ENCODE measurements at places on chromosomes 6 and 20.

DNA sequence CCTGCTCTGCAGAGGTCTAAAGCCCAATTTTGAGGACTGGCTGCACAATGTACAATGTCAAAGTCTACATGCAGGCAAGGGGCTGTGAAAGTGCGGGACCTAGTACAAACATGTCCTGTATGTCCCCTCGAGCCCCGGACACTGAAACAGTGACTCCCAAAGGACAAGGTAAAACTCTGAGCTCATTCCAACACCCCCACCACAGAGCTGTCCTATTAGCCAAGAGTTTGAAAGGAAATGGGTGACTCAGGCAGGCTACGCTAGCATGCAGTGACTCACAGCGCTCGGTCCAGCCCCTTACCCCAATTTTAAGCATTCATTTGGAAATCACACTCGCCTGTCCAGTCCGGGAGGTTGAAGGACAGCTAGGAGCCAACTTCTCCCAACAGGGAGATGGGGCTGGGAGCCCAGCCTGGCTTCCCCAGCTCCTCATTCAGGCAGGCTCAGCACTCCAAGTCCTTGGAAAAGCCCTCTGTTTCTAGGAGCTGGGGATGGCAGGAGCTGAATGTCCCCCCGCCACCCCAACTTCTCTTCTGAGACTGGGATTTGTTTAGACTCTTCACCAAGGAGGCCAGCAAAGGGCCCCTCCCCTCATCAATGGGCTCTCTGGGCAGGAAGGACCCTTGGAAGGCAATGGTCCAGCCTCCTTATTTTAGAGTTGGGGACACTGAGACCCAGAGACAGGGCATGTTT, 3.9 kb downstream of the SDC4 start:
- no peak for DNase-seq

DNA sequence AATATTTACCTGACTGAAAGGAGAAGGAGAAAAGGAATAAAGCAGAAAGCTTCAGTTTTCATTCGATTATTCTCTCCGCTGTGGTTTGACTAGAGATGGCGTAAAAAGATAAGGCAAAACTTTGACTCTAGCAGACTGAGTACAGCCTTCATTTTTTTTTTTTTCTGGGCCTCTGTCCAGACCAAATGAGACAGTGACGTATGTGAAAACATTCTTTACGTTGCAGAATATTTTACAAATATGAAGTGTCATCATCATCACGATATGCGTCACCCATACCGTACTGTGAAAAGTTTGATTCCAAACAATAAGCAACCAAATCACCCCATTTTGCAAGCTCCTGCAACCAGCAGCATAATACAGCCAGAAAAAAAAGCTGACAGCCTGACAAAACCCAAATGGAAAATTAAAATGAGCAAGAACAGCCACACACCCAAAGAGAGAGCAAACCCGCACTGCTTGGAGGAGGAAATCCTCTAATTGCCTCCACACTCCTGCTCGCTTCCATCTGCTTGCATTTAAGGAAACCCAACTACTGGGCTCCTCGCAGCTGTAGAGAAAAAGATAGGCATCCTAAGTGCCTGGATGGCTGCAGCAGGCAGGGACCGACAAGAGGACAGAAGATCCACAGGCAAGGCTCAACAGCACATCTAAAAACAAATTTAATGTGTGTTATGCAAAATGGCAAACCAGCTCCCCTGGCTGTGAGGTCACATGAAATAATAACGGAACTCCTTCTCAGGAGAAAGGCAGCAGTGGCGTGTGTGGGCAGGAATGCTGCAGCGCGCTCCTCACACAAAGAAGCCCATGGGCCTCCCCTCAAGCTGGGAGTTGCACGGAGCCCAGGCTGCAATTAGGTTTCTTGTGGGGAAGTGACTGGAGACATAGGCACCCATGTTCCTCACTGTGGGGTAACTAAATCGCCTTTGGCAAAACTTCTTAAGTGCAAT, 113.1 kb downstream of the FYN start:
- no peak for DNase-seq

- DNase-seq: no peak
These were observed 35.1 kb upstream of the TSPYL1 start for GRCh38 chr6:116314878-116315277.

DNA sequence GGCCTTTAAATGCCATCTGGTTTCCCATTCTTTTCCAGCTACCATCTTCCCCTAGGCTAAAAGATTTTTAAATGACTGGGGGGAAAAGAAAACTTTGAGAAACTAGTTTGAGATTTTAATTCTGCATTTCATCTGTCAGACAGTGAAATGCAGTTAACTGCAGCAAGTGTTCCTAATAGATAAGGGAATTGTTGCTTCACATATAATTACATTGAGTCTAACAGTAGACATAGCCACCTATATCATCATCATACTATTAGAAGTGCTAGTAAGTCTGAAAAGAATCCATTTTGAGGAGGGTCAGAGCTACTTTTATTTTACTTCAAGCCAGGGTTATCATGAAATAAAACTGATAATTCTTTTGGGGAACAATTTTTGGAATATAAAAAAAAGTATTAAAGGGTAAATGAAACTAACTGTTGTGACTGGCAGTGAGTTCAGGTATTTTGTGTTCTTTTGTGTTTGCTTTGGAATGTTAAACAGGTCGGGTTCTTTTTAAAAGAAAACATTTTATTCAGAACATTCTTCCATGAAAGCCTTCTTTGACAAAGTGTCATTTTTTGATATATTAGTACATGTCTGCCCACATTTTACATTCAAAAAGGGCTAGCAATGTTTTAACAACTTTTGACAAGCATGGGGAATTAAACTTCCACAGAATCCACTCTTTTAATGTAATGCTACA, 170.1 kb downstream of the HS3ST5 start:
- DNase-seq: no peak

GRCh38 chr6:151452750-151453427, 963 bp upstream of the RMND1 start:
- no peak for DNase-seq

DNA sequence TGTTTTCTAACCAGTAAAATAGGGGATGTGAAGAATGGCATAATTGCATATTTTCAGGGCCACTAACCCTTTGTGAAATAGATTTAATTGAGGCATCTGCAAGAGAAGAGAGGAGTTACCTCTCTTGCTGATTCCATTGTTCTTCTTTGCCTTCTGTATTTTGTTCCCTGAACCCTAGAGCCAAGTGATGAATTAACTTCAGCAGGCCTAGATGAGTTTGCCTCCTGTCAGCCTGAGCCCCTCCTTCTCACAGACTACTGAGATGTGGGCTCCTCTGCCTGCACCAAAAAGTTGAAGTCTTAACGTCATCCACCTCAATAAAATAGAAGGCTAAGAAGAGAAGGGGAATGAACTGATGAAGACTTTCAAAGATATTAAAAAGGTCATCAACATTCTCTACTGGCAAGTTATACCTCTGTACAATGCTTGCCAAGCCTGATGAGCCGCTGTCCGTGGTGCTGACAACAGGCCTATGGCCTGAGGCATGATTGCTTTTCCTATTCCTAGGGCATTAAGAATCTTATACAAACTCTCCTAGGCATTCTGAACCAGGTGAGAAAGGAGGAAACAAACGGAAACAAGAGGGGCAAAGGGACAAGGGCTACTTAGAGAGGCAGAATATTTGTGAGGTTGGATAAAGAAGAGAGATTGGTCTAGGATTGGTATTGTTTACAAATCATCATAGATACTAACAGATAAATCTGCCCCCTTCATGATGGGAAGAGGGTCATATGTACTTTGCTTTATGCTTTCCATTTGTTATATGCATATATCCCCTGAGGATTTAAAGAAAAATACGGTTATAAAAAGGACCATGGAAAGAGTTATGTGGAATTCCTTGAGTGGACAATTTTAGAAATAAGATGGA, 46.8 kb downstream of the CD24 start:
- no peak for DNase-seq

DNA sequence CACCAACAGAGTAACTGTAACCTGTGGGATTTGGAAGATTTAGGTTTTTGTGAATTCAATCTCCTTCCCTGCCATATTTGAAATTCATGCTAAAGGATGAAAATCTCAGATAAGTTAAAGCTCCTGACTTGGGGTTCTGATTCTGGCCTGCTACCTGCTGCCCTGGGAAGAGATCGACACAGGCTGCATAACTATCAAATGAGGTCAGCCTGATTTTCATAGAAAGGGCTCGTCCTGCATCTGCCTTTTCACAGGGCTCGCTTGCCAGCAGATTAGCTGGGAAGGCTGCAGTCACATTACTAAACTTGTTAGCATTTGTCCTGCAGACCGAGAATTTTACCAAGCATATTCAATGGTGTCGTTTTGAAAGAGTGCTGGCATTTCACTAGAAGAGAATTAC, 14.6 kb downstream of the GCLC start:
- no peak for DNase-seq

GRCh38 chr6:87572021-87572420, 17.8 kb downstream of the RARS2 start:
- DNase-seq: no peak

DNA sequence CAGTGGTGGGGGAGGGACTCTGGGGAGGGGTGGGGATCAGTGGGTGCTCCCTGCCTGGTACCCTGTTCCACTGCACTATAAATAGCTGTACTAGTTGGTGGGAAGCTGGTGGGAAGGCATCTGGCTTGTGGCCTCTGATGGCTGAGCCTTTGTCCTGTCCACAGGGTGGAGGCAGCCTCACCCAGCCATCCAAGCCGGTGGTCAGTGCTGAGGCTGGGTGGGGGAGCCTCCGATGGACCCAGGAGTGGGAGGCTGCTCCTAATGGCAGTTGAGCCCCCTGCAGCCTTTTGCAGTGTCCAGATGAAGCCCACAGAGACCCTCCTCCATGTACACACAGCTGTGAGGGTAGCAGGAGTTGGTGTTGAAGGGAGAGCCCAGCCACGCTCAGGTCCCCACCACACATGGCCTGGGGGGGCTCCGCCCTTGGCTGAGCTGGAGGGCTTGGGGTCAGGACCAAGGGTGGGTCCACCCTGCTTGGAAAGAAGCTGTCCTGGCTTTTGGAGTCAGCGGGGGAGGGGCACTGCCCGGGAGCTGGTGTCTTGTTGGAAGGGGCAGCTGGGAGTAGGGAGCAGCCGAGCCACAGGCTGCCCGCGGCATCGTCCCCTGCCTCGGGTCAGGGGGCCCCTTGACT, 2.5 kb downstream of the PPDPF start:
- no peak for DNase-seq
